ENCODE measurements at places on chromosomes 7 and 10.

DNA sequence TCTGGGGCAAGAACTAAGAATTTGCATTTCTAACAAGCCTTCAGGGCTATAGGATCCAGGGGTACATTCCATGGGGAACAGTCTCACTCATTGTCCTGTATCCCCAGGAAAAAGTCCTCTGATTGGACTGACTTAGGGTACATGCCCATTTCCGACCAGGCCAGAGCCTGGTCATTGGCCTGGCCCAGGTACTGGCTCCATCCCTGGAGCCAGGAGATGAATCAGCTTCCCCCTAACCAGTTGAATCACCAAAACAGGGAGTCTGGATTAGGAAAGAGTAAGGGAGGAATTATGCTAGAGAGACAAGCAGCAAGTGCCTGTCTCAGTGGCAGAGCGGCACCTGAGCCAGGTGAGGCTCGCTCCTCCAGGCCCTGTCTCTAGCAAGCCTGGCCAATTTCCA, 137.5 kb downstream of the FGFR2 start:
- no peak for DNase-seq
- no peak overlapping the region for H3K4me3 ChIP-seq
- H3K4me1 ChIP-seq, result no peaks in the 10 kb centered on the region

GRCh38 chr7:124672011-124672410, 93.6 kb downstream of the GPR37 start:
- H3K27me3 ChIP-seq, result no peaks in the 10 kb centered on the region
- no peak for DNase-seq
- no peak overlapping the region for H3K4me3 ChIP-seq
- no peak overlapping the region for H3K27ac ChIP-seq
- no peaks in the 10 kb centered on the region for H3K36me3 ChIP-seq

DNA sequence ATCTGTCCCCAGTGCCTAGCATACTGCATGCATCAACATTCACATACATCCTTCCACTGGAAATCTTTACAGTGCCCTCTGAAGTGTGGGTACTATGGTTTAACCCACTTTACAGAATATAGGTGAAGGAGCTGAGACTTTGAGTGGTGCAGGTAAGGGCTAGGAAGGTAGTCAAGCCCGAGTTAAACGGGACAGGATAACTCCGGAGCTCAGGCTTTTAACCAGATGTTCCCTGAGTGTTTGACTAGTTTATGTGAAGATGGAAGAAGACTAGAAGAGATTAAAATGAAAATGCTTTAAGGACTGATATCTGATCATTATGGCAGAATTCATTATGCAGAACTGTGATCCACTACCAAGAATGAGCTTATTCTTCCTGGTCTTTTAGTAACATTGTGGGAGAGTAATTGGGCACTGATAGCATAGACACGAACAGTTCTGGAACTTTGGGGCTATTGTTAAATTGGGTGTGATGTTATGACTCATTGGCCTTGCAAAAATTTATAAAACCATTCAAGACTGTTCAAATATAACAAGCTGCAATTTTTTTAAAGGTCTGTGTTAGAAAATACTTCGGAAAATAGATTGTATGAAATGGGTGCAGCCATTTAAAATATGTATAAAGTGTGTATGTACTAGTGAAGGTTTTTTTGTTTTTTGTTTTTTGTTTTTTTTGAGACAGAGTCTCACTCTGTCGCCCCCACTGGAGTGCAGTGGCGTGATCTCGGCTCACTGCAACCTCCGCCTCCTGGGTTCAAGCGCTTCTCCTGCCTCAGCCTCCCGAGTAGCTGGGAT, 4.4 kb downstream of the CUL1 start:
- no peak overlapping the region for H3K27ac ChIP-seq
- H3K36me3 ChIP-seq, result peaks cover 4% of the 10 kb centered on the region
- peaks cover 47% of the 10 kb centered on the region for H3K4me1 ChIP-seq
- H3K4me3 ChIP-seq, result no peak overlapping the region

DNA sequence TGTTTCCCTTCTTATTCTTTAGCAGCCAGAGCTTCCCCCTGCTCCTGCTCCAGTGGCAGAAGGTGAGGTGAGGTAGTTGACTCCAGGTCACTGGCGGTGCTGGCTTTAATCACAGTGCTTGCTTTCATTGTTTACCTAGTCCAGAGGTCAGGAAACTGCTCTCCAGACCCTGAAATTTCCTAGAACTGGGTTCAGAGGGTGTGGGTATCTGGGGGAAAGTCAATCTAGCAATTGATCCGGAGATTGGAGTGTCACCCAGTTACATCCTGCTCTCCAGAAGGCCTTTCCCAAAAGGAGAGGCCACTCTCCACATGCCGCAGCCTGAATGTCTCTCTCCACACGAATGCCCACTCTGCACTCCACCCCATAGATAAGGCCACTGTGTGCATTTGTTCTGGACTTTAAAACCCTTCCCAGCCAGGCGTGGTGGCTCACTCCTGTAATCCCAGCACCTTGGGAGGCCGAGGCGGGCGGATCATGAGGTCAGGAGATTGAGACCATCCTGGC, 2.1 kb upstream of the MBL2 start:
- H3K36me3 ChIP-seq, result no peaks in the 10 kb centered on the region
- H3K27ac ChIP-seq, result no peak overlapping the region
- no peak overlapping the region for H3K4me3 ChIP-seq
- H3K27me3 ChIP-seq, result no peaks in the 10 kb centered on the region
- no peaks in the 10 kb centered on the region for H3K4me1 ChIP-seq

GRCh38 chr7:81469869-81470723, 299.8 kb downstream of the HGF start:
- H3K27me3 ChIP-seq, result no peaks in the 10 kb centered on the region
- H3K36me3 ChIP-seq, result no peaks in the 10 kb centered on the region
- H3K27ac ChIP-seq, result no peak overlapping the region
- H3K4me1 ChIP-seq, result no peaks in the 10 kb centered on the region
- no peak overlapping the region for H3K4me3 ChIP-seq

GRCh38 chr7:111783854-111784253, 221.6 kb upstream of the IMMP2L start:
- H3K27me3 ChIP-seq, result no peaks in the 10 kb centered on the region
- H3K27ac ChIP-seq, result no peak overlapping the region
- DNase-seq, result no peak
- no peaks in the 10 kb centered on the region for H3K4me1 ChIP-seq

DNA sequence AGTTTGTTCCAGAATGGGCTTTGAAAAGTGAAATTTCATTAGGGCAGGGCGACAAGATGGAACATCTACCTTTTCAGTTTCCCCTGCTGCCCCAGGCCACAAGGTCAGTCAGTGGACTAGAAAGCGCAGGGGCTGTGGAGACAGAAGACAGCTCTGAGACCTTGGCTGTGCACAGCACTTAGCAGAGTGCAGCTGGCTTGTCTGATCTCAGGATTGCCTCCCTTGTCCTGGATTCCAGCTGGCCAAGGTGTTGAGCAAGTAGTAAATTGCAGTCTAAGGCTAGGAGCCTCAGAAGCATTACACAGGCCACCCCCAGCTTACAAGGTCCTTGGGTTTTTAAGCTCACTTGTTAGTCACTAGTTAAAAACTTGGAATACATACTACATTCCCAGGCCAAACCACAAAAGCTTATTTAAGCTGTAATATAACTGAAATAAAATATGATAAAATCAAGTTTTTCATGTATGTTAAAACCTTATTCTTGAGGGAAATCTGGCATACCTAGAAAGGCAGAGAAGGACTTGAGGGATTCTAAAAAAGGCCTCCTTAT, 67.3 kb upstream of the NPY start:
- DNase-seq, result no peak
- H3K27me3 ChIP-seq, result no peaks in the 10 kb centered on the region
- H3K4me1 ChIP-seq, result no peaks in the 10 kb centered on the region
- H3K4me3 ChIP-seq, result no peak overlapping the region

Measured in activated naive CD4-positive, alpha-beta T cell treated with anti-CD3 and anti-CD28 coated beads, Interleukin-2, amount 10 ng/mL, durations not matched to agents 7 days and 5 days (primary cell).